Activated gamma-delta T cell treated with anti-CD3 and anti-CD28 coated beads, Interleukin-2, amount 50 U/mL, for 16 hours (primary cell): ENCODE measurements at places on chromosomes 2 and 18.

- DNase-seq, result no peak
Measured at GRCh38 chr2:28413152-28413898, 20.7 kb downstream of the FOSL2 start.

- DNase-seq, result no peak
Measured at GRCh38 chr2:60333264-60333663, 220.2 kb downstream of the BCL11A start.

- no peak for DNase-seq
Measured at GRCh38 chr18:26702086-26702485, 153.7 kb upstream of the KCTD1 start.

DNA sequence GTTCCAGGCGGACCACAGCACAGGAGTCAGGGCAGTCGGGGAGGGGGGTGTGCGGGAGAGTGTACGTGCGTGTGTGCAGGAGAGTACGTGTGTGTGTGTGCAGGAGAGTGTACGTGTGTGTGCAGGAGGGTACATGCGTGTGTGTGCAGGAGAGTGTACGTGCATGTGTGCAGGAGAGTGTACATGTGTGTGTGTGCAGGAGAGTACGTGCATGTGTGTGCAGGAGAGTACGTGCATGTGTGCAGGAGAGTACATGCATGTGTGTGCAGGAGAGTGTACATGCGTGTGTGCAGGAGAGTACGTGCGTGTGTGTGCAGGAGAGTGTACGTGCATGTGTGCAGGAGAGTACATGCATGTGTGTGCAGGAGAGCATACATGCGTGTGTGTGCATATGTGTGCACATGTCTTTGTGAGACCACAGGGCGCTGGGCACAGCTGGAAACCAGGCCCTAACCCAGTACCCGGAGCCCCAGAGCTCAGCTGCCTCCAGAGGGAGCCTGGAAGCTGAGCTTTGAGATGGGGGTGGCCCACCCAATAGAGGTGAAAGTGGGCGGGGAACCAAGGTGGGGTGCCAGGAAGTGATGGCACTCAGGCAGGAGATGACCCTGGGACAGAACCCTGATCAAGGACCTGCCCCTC is 13.9 kb upstream of the KLHL30 start:
- DNase-seq, result no peak

GRCh38 chr2:28373854-28374253 is 18.8 kb upstream of the FOSL2 start:
- no peak for DNase-seq

- no peak for DNase-seq
Measured at GRCh38 chr2:207683879-207684627, 27.4 kb upstream of the CCNYL1 start.

DNA sequence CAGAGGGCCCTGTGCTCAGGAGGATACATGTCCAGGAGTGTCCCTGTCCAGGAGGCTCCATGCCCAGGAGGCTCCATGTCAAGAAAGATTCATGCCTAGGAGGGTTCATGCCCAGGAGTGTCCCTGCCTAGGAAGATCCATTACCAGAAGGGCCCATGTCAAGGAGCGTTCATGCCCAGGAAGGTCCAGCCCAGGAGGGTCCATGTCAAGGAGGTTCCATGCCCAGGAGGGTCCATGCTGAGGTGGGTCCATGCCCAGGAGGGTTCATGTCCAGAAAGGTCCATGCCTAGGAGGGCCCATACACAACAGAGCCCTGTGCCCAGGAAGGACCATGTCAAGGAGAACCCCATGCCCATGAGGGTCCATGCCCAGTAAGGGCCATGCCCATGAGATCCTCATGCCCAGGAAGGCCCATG is 7.0 kb downstream of the GPR35 start:
- DNase-seq, result no peak

DNA sequence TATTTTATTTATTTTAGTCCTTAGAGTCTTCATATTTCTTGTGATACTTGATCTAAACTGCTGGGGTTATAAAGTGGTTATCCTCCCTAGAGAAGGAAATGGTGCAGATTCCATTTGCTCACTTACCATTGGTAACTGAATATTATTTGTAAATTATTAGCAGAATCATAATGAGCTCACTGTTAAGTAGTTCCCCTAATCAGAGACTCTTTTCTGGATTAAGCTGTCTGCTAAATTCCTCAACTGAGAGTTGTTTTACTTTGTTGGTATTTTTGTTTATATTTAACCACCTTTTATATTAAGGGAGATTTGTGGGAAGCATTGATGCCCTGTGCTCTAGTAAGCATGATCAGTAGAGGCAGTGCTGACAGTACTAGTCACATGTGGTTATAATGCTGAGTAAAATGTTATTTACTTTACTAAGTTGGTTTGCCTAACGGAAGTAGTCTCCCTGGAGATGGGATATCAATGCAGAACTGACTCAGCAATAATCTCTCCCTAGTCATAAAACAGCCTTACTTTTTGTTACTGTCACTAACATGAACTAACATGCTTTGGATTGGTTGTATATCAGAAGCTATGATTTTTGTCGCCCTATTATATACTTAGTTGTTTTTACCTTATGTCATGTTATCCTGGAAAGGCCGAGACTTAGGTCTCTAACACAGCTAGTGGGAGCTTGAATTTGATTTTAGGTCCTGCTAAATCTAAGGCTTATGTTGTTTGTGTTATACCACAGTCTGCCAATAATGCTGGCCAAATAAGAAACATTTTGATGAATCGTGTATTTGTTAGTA is 166.7 kb downstream of the MCFD2 start:
- no peak for DNase-seq

DNA sequence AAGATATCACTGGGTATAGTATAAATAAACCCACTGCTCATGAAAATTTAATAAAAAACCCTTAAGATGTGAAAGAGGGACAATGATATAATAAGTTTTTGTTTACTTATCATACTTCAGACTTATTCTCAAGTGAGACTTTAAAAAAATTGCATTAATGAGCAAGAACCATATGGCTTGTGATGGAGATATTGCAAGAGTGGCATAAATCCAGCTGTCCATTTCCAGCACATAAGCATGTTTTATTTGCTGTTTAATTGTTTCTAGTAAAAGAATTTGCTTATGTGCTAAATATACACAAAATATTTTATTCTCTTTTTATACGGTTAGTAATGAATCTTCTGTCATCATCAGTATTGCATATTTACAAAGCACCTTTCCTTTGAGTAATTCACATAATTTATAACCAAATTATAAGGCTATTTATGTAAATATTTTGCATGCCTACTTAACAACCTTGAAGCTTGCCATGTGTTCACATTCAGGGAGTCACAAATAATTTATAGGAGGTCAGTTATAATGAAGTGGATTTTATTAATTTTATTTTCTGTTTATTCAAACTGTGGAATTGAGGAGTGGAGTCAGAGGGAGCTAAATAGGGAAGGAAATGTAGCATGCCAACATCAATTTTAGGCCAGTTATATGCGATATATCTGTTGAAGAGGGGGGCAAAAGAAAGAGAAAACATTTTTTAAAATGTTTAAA is 318.5 kb upstream of the CWC22 start:
- DNase-seq, result no peak

GRCh38 chr2:88199912-88200682 is 30.0 kb downstream of the THNSL2 start:
- DNase-seq, result no peak

- DNase-seq, result no peak
Measured at GRCh38 chr18:4004183-4004829, 450.8 kb downstream of the DLGAP1 start.

DNA sequence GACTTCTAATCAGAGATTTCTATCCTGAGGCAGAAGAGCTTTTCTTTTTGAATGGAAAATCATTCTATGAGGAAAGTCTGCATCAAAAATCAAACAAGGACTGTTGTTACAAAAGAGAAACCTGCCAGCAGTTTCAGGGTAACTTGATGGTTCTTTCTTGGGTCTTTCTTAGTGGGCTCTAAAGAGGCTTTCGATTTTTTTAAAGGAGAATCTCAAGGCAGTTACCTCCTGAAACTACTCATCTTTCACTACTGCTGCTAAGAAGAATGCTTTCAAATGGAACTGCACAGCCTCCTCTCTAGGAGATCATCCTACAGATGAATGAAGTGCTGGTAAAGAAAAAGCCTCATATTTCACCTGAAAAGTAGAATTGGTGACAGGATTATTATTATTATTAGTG is 272.3 kb downstream of the ERBB4 start:
- no peak for DNase-seq

DNA sequence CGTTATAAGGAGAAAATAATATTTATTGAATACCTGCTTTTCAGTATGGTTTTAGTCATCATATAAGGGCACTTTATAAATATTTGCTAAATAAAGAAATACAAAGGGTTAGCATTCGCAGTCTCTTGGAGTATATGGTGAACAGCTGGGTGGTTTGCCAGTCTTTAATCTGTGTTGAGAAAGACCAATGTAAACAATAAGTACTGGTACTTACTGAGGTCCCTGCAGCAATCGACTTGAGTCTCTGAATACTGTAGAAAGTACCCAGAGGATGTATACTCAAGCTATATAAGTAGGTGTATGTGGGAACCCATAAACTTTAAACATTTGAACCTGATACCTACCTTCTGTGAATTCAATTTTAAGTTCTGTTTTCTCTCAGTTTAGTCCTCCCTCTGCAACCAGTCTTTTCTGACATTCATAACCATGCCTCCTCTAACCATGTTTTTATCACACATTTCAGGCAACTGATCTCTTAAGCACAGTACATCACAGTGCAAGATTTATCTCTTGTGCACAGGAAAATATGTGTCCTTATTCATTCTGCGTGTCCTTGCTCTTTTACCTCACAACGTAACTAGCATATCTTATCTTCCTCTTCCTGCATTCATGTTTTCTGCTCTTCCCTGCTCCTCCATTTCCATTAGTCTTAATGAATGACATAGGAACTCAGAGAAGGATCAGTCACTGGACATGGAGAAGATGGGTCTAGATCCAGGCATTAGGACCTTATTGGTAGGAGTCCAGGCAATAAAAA is 21.7 kb downstream of the C18orf63 start:
- no peak for DNase-seq

DNA sequence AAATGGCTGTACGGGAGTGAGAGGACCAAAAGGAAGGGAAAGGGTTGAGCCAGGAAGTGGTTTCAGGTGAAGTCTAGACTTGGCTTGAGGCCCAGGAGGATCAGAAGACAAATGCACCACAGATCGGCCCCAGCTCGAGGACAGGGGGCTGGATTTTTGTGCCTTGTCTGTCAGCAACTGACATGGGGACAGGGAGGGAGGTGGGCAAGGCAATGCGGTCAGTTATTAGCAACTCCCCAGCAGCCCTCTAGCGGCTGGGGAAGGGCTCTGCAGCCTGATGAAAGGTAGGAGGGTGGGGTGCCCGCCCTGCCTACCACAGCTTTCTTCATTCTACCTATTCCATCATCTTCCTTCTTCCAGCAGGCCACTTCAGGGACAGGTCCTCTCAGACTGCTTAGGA is 50.0 kb downstream of the CPO start:
- no peak for DNase-seq

DNA sequence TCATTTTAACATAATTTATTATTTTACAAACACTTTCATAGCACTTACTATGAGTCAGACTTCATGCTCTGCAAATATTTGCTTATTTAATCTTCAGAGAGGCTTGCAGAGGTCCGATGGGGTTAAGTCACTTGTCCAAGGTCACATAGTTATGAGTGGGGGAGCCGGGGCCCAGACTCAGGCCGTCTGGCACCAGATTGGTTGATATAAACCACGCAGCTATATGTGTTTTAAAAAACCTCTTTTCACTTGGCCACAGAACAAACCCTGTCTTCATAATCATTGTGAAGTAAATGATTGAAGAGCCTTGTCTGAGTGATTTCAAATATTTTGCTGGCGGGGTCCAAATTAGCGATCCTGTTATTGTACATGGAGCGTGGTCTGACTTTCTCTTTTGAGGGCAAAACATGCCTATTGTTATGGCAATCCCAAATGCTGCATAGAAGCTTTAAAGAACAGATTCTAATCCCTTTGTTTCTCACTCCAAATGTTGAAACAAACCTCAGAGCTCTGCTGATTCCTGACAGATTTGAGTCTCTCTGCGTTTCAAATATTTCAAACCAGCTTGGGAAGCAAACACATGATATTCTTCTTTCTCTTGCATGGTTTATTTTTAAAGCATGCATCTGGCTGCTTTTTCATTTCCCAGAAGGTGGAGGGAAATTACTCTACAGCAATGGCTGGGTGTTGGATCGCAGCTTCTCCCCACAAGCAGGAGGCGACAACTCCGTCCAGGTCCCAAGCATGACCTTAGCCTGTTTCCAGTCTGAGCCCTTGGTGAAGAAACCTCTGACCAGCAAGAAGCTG is 142.4 kb downstream of the DDX1 start:
- DNase-seq, result no peak

- no peak for DNase-seq
Measured at GRCh38 chr2:235135990-235136561, 184.3 kb downstream of the SH3BP4 start.

DNA sequence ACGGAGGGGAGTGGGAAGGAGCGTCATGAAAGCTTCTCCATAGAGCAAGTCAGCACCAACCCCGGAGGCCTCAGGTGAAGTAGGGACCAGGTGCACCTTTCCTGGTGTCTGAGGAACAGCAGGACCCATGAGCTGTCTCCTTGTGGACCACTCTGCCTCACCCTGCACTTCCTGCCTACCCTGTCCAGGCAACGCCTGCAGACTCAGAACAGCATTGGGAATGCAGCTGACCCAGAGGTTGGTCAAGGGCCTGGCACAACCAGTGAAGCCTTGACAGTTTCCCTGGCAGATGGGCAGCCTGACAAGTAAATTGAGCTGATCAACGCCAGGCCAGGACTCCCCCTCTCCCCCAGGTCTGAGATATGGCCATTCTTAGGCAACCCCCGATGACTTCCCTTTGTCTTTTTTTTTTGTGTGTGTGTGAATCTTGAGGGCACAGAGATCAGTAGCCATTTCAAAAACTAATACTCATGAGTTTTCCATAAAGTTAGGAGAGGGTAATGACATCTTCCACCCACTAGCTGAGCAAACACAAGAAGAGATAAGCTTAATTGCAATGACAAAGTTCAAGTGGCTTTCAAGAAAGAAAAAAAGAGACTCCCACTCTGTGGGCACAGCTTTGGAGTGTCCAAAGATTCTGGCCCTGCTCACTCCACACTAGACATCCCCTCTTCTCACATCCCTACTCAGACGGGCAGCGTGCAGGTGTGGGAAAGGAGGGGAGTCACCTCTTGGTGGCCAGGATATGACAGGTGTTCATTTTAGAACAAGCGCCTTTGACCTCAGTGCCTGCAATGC is 3.5 kb upstream of the FABP1 start:
- no peak for DNase-seq

GRCh38 chr18:23284629-23285028 is 149.3 kb downstream of the CABLES1 start:
- no peak for DNase-seq

GRCh38 chr2:9205486-9205885 is 1.1 kb upstream of the ASAP2 start:
- DNase-seq, result no peak

DNA sequence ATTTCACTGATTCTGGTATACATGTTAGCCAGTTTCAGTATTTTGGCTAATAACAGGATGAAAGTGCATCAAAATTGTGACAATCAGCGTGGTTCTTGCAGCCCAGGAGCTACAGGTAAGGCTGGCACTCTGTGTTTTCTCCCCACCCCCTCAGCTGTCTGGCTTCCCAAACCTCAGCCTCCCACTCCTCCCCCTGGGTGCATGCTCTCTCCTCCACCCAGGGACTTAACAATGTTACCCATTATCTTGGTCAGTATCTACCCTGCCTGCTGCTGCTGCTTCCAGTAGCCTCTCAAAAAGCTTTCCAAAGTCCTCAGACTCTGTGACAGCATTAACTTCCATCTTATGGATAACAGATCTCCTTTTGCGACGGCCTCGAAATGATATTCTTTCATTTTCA is 41.0 kb downstream of the TRABD2A start:
- DNase-seq, result no peak

- DNase-seq, result no peak
Measured at GRCh38 chr2:219918254-219918653, 290.8 kb downstream of the SLC4A3 start.
